ENCODE measurements at places on chromosomes 3 and 15.

DNA sequence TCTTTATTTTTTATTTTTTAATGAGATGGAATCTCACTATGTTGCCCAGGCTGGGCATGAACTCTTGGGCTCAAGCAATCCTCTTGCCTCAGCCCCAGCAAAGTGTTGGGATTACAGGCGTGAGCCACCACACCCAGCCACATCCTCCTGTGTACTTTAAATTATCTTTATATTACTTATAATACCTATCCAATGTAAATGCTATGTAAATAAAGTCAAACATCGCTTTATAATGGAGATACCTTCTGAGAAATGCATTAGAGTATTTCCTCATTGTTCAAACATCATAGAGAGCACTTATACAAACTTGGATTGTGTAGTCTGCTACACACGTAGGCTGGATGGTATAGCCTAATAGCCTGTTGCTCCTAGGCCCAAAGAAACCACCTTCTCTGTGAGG is 41.4 kb upstream of the MAGI1 start:
- DNase-seq: no peak

DNA sequence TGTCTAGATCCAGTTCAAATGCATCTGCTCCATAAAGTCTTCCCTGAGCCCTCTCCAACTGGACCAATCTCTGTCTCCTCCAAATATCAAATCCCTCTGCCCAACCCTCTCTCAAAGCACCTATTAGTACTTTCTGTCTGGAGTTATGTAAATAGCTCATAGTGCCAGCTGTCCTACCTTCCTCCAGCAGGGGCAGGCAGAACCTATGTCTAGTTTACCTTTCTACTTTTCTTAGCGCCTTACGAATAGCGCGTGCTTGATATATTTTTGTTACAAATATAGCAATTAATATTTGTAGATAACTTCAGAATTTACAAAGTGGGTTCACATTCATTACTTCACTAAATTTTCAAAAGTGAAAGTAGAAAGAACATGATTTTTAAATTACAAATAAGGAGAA is 14.0 kb upstream of the CCDC80 start:
- DNase-seq: no peak

- DNase-seq: peak; percentile 57
These were observed 13.2 kb upstream of the TRANK1 start for GRCh38 chr3:36957862-36958686.

GRCh38 chr3:52090131-52090932 is 34.0 kb upstream of the DUSP7 start:
- DNase-seq: peak; percentile 97

DNA sequence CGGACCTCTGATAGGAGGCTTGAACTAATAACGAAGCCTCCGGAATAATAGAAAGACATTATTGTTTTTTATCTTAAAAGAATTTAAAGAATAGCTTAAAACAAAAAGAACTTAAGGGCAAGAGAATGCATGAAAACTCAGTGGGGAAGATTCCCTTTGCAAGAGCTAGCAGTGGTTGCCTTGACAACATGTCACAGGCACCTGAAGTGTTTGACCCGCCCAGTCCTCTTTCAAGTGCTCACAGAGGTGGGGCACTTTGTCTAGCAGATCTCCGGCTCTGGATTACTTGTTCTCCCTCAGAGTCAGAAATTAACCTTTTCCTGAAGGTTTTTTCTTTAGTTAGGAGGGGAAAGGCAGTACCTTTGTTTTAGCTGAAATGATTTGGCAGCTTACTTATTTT is 37.8 kb downstream of the LARS2 start:
- DNase-seq: no peak

- no peak for DNase-seq
These were observed 9.2 kb upstream of the MUC4 start for GRCh38 chr3:195820901-195821300.

- DNase-seq: no peak
These were observed 13.5 kb downstream of the CCPG1 start for GRCh38 chr15:55394694-55395093.

DNA sequence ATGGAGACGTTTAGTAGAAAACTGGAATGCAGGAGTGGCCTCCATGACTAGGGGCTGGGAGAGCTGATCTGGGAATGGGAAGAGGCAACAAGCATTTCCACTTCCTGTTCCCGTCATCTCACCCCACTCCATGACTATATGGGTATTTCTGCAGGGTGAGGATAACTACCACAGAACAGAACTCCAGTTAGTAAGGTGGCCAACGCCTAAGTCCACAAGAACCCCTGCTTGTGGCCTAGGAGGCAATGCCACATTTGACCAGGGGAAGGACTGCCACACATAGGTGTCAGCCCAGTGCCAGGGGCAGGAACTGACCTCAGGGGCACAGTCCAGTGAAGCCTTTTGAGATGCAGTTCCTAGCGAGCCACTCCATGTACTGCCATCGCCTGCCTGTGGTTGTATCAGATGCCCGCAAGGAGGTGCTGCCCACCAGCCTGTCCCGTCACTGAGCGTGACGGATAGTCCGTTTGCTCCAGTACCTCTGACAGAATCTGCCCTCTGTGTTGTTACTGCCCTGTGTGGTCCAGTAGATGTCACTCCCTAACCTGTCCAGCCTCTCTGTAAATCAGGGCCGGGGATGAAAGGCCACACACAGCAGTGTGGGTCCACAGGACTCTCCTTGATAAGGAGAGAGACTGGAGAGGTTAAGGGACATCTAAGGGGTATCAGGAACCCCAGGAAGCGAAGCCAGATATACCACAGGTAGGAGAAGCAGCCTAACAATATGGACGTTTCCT is 3.5 kb upstream of the MTFMT start:
- peak; percentile 70 for DNase-seq

- DNase-seq: no peak
These were observed 174.5 kb downstream of the NR2F2 start for GRCh38 chr15:96505014-96505413.

Data from fibroblast of skin of back (primary cell).